ENCODE measurements at places on chromosomes 3 and 15.
A peak's percentile ranks its signal among the peaks of the same experiment; 100 is the strongest.

DNA sequence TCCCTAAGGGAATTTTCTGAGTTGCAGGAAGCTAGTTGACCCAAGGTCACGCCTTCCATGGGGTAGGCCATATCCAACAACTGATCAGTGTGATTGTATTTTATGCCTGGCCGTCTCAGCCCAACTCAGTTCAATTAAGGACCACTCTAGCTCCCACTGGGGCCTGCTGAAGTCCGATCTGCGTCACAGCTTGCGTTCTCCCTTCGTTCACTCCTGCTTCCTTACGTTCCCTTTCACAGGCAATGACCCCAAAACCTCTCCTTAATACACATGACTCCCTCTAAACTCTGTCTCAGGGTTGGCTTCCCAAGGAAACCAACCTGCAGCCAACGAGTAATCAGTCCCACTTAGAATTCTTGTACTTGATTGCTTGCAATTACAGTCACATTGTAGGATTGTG lies 428.0 kb downstream of the RBMS3 start:
- no peak for DNase-seq

DNA sequence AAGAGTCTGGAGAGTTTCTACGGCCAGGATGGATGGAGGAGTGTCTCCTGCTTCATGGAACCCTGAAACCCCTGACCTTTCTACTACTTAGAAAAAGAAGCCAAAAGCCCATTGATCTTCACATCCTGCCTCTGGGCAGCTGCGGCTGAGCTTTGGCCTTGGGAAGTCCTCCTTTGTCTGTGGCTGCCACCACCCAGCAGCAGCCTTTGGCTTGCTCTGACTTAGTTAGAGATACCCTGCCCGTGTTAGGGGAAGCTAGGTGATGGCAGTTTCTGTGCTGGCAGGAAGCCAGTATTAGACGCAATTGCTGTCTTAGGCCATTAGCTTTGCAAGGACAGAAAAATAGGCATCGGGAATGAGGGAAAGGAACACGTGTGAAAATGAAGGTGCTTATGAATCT lies 18.8 kb downstream of the APH1B start:
- DNase-seq: no peak

GRCh38 chr3:42539871-42540714 lies 37.6 kb downstream of the VIPR1 start:
- peak; percentile 13 for DNase-seq

DNA sequence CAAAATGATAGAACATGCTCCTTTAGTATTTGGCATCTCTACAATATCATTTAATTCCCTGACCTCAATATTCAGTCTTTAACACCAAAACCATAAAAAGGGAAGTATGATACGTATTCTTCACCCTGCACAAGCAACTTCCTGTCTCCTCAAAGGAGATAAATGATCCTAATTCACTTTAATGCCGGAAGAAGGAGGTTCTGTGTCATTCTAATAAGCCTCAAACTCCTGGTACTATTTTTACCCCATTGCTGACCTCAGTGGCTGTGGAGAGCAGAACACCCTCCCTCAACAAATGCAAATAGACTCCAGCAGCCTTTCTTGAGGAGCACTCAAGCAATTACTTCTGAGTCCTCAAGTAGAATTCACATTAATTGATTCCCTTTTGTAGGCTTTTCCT lies 173.3 kb downstream of the TMEM108 start:
- DNase-seq: no peak
